Endothelial cell of umbilical vein (primary cell): ENCODE measurements at places on chromosomes 3 and 15. TPM values are rescaled to one million over a fixed set of nuclear protein-coding genes. Genes with fewer than 3 reads are reported as not detected.
A peak's percentile ranks its signal among the peaks of the same experiment; 100 is the strongest.

DNA sequence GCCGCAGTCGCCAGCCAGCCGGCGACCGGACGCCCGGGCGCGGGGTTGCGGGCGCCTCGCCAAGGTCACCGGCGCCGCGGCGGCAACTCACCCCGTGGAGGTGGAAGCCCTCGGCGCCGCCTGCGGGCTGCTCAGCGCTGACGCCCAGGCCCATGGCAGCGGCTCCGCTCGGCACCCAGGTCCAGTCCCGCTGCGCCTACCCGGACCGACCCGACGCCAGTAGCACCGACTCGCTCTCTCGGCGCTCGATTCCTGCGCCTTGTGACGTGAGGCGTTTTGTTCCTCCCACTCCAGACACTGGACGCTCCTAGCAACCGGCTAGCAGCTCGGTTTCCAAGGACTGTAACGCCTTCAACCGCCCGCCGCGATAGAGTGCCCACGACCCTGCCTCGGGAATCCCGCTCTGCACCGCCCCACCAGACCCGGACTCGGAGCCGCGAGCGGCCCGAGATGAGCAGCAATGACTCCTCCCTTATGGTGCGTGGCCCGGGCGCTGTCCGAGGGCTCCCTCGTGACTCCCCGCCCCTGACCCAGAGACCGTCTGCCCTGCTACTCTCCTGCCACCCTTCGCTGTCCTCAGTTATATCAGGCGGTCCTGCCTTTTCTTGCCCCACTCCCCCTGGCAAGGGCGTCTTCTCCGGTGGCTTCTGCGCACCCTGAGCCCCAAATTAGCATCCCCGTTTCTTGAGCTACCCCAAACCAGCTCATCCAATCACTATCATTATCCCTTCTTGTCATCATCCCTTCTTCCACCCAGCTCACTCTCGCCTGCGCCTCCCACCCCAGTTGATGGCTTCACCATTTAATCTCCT is at the start of the genes GORASP1 and TTC21A:
TSS of gene GORASP1 (minus strand) at position 240 of the 812 bp plus-strand sequence. CDS start at position 154, 86 bp downstream.
TSS of gene TTC21A (plus strand) at position 293 of the 812 bp plus-strand sequence. CDS start at position 451, 158 bp downstream.
- peak; percentile 86 for DNase-seq

DNA sequence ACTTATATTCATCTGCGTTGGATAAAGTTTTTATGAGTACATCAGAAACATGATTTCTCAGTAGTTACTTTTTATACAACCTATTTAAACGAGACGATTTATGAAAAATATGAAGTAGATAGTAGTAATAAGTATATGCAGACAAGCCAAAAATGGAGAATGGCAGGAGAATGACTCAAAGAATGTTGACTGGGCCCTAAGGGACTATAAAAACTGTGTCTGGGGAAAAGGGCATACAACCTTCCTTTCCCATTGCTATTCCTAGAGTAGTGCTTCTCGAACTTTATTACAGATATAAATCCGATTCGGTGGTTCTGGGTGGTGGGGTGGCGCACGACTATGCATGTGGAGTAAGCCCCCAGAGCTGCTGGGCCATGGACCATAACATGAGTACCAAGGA is 558.5 kb downstream of the FOXP1 start:
- DNase-seq, result no peak

GRCh38 chr3:122784436-122784835 is 9.2 kb downstream of the HSPBAP1 start:
- no peak for DNase-seq

DNA sequence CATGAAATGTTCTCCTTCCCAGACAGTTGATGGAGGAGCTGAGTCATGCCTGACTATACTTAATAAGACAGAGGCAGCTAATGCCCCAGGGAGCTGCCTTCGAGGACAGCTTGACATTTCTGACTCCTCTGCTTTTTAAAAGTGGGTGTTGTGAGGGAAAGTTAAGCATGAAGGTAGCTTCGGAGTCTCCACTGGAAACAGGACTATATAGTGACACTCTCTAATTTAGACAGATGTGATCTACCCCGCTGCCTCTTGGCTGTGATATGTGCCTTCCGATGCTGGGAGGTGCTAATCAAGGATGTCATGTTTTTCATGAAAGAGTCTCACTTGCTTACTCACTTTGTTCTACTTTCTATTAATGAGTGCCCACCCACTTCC is 72.7 kb downstream of the IL1RAP start:
- peak; percentile 27 for DNase-seq

- no peak for DNase-seq
These were observed 683.7 kb downstream of the TBL1XR1 start for GRCh38 chr3:176513604-176514003.

GRCh38 chr15:85761635-85762034 is 33.1 kb downstream of the KLHL25 start:
- DNase-seq, result no peak

GRCh38 chr3:9291821-9292410 is 42.5 kb upstream of the SRGAP3 start:
- DNase-seq, result no peak

DNA sequence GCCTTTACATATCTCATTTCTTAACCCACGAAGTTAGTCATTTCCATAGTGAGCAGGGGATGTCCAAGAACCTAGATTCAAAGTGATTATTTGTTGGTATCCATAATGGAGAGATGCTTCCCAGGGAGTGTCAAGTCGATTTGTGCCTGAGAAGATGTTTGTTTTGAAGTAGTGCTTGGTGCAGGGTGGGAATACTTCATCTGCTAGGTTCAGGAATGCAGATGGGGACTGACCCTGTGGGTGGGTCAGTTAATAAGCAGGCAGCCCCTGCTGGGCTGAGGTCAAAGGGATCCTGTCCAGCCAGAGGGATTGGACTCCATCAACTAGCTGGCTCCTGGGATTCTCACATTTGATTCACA is 44.1 kb upstream of the VILL start:
- DNase-seq, result no peak

Gene LTK
- 0.17 and 0.18 TPM in 2 replicates for polyA plus RNA-seq

Gene DPH3
- polyA plus RNA-seq, result 6.9 and 7.7 TPM in 2 replicates

Gene CACNA2D3
- polyA plus RNA-seq, result not detected in 2 replicates

Gene HESX1
- polyA plus RNA-seq, result 0.21 and 0.35 TPM in 2 replicates

Gene CBLB
- 17.1 and 17.8 TPM in 2 replicates for polyA plus RNA-seq

Gene FGD5
- 45.4 and 49.6 TPM in 2 replicates for polyA plus RNA-seq
